ENCODE measurements at places on chromosomes 6 and 20.

DNA sequence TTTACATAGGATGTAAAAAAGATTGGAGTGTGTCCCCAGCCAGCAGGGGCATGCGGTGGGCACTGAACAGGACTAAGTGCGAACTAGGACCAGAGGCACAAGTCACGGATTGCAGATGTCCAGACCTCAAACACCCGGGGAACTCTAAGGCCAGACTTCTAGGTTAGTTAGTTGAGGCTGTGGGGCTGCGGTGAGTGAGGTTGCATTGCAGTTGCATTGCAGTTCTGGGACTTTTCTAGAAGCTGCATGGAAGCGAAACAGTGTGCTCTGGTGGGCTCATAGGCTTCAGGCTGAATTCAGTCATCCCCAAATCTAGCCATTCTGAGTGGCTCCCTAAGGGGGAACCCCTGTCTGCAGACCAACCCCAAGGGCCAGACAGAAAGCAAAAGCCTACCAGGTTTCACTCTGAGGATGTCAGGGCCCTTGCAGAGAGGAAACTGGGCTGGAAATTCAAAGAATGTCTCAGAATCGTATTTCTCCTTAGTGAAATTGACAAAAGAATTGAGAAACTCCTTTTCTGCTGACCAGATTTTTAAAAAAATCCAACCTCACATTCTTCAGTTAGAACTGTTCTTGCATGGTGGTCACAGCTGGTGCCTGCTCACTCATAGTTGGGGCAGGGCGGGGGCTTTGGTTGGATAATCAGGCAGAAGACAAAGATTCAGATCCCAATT is 182.8 kb downstream of the ZDHHC14 start:
- DNase-seq = peak; percentile 33

DNA sequence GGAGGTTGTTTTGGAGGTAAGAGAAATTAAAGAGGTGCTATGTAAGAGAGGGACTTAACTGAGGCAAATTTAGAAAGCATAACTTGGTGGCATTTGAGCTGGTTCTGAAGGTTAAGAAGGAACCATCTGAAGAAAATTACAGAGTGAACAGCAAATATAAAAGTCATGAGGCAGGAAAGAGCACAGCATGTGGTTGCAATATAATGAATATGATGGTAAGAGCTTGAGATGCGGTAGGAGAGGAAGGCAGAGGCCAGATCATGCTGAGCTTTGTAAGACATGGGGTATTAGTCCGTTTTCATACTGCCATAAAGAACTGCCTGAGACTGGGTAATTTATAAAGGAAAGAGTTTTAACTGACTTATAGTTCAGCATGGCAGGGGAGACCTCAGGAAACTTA is 279.1 kb downstream of the UTRN start:
- DNase-seq = no peak

DNA sequence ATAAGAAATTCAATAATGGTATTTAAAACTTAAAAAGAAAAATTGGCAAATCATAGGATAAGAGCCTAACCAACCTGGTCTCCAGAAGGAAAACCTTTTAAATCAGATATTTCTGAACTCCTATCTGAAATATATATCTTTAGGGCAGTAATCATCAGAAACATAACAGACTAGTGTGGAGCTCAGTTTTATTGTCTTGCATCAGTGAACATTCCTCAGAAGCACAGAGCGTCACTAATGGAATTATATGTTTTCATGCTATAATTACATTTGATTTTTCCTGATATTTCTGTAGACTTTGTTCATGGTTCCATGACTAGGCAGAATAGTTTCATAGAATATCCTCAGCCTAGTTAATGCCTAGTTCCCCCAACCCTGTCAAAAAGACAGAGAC is 262.2 kb downstream of the EYA4 start:
- no peak for DNase-seq

- no peak for DNase-seq
Observed at GRCh38 chr6:6148192-6148815, 141.6 kb upstream of the NRN1 start.

DNA sequence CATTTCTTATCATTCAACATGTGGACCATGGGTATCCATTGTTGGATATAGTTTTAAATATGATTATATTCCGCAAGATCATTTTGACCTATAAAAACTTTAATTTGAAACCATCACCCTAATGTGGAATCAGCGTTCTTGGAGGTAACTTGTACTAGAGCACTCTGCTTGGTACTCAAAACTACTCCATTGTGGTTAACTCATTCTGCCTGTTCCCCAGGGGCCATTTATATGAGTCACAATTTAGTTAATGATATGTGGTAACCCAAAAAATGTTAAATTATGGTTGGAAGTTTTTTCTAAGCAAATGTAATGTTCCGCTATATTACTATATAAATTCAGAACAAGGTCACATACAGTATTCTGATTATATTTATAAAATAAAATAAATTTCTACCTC is 109.3 kb downstream of the TRDN start:
- no peak for DNase-seq

DNA sequence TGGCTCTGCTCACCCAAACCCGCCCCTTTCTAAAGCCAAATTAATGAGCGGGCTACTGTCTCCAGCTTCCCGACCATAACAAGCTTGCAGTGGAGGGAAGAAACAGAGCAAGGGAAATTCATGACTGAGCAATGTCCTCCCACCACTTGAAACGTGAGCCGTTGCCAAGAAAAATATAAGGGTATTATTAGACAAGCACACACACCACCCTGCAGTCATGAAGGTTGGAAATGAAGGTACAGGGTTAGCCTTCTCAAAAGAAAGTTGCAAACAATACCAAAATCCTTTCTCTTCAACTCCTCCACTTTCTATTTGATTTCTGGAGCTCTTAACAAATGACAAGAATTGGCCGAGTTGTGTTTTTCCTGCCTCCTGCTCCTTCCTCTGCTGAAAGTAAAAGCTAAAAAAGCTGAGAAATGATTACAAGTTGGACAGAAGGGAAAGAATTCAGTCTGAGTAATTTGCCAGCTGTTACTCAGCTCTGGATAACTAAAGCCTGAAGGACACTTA is 151.1 kb upstream of the B3GAT2 start:
- DNase-seq = no peak

- DNase-seq = peak; percentile 30
Observed at GRCh38 chr6:11276911-11277274, 44.4 kb upstream of the NEDD9 start.

- DNase-seq = no peak
Observed at GRCh38 chr6:2429460-2429859, 184.1 kb upstream of the GMDS start.

- no peak for DNase-seq
Observed at GRCh38 chr6:53837865-53838769, 43.3 kb downstream of the LRRC1 start.

- no peak for DNase-seq
Observed at GRCh38 chr6:149217466-149217888, 100.0 kb upstream of the TAB2 start.

GRCh38 chr20:40718982-40719729 is 30.1 kb upstream of the MAFB start:
- DNase-seq = no peak

GRCh38 chr6:115969930-115970273 is 90.8 kb downstream of the FRK start:
- DNase-seq = no peak

DNA sequence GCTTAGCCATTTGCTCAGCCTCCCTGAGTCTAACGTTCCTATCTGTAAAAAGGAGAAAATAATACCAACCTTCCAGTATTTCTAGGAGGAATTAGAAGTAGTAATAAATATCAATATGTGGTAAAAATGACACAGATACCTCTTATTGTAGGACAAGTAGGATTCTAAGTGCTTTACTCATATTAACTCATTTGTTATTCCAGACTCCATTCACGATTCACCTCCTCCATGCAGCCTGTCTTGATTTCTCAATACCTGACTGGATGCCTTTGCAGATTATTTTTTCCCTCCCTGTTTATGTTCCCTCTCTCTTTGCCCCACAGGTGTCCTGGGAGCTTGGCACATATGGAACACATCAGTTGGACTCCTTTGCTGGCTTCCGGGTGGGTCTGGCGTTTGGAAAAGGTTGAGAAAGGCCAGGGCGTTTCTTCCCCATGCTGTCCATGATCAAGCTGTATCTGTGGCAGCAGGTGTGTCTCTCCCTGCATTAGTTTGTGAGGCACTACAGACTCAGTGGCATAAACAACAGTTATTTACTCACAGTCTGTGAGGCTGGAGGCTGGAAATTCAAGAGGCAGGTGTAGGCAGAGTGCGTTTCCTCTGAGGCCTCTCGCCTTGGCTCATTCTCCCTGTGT is 10.7 kb upstream of the DUSP22 start:
- no peak for DNase-seq

DNA sequence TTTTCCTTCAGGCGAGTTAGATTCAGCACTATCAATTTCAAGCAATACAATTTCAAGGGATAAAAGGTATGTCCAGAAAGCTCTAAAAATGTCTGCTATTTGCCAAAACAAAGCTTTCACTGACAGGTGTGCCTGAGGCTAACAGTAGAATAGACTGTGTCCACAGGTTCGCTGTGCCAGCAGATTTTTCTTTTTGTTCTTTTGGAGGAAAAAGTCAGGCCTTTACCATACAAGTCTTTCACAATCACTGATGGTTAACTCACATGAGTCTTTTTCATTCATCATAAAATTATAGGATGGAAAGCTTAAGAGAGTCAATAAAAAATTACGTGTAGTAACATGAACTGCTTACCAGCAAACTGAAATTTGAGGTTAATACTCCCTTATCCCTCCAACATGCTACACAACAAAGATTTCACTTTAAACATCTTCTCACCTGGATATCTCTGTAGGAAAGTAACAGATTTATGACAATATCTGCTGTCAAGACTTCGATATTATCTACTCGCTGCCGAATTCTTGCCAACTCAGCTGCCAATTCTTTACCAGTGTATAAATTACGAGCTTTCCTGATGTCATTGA is 95.4 kb downstream of the MAP3K5 start:
- DNase-seq = no peak

- no peak for DNase-seq
Observed at GRCh38 chr20:52746190-52746589, 226.0 kb upstream of the TSHZ2 start.

- DNase-seq = no peak
Observed at GRCh38 chr20:60361761-60362395, 403.7 kb downstream of the CDH26 start.

- no peak for DNase-seq
Observed at GRCh38 chr6:84763003-84763885, 1.2 kb downstream of the TBX18 start.

DNA sequence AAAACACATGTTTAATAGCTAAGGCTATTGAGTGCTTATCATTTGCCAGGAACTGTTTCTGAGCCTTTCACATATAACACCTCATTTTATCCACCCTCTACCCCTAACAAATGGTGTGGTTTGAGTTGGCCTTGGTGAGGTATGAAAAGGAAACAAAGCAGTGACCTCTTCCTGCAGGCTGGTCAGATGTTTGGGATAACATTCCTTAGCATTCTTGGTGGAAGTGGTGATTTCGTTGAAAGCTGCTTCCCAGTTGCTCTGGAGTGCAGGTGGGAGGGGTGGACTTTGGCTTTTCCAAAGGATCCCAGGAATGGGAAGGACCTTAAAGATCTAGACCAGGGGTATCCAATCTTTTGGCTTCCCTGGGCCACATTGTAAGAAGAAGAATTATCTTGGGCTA is 41.3 kb downstream of the CARMIL1 start:
- no peak for DNase-seq

GRCh38 chr20:2006452-2007361 is 12.8 kb upstream of the PDYN start:
- DNase-seq = peak; percentile 39

GRCh38 chr6:111485342-111485741 is 2.3 kb upstream of the REV3L start:
- DNase-seq = no peak

- DNase-seq = no peak
Observed at GRCh38 chr6:148827416-148828045, 80.7 kb downstream of the UST start.

DNA sequence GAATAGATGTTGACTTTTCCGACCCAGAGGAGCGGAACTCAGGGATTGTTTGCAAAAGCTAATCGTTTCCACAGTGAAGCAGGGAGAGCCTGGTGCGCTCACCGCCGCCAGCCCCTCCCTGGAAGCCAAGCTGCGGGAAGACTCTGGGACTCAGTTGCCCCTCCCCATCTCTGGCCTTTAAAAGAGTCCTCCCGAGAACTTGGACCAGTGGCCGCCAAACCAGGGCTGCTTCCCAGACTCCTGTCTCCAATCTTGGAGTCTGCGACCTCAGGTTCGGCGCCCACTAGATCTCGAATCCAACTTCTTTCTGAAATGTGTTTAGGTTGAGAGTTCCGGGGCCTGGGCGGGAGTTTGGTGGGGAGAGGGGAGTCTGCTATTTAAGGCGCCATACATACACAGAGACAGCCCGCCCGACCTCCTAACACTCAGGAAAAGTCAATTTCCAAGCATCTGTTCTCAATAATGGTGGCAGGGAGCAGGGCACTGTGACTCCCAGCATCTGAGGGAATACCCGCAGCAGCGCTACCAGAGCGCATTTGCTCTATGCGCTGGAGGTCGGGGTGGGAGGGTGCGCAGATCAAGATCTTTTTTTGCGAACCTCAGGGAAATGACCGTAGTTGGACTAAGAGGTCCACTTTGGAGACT is 800 bp upstream of the GRIK2 start:
- DNase-seq = no peak

GRCh38 chr20:45798935-45799642 is 7.3 kb downstream of the DNTTIP1 start:
- peak; percentile 74 for DNase-seq

- DNase-seq = no peak
Observed at GRCh38 chr6:41721414-41721813, 14.0 kb downstream of the TFEB start.

GRCh38 chr6:90288404-90288803 is 8.2 kb downstream of the BACH2 start:
- DNase-seq = peak; percentile 36

GRCh38 chr6:100726666-100727065 is 154.5 kb downstream of the ASCC3 start:
- no peak for DNase-seq

Measured in activated CD4-positive, alpha-beta memory T cell treated with anti-CD3 and anti-CD28 coated beads for 36 hours (primary cell).